ENCODE measurements at places on chromosomes 2 and 18.

DNA sequence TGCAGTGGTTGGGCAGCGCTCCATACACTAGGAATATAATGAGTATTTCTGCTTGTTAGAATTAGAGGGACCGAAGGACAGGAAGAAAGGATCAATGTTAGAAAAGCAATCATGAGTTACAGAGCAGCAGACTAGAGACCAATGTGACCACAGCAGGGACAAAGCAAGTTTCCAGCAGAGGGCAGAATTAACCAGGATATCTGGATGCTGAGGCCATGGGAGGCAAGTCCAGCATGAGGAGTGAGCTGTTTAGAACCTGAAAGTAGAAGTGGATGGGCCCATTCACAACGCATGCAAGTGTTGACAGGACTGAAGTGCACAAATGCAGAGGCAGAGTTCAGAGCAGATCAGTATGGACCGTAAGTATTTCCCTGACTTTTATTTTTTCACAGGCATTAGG lies 910.4 kb upstream of the GYPC start:
- no peak for DNase-seq

DNA sequence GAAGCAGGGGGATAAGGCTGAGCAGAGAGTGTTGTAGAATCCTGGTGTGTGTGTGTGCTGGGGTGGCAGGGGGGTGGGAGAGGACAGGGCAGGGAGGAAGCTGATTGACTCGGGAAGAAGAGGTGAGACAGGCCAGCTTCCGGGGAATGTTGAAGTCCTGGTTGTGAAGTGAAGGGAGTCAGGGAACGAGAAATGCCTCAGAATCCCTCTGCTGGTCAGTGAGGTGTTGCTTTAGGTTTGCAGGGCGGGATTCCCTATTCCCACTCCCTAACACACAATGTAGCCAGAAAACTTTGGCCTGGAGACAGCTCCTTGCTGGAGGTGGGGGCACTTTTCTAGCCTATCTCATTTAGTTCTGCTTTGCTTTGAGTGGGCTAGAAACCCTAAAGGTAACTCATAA lies 265.1 kb downstream of the HAUS1 start:
- DNase-seq = no peak

DNA sequence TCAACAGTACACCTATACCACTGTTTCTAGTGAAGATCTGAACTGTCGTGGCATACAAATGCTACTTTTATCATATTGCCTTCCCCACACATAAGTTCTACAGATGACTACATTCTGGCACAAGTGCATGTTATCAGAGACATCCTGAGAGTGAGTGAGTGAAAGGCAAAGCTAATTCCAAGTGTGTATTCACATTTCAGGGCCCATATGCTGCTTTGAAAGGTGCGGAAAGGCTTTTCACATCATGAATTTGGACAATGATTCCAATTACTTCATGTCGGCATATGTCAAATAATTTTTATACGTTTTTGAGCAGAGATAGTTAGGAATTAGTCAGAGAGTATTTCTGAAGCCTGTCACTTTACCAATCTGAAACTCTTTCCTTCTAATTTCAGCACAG lies 101.7 kb downstream of the GAREM1 start:
- no peak for DNase-seq

- no peak for DNase-seq
Observed at GRCh38 chr2:60267122-60267521, 286.3 kb downstream of the BCL11A start.

GRCh38 chr2:54396107-54396506 lies 60.0 kb upstream of the SPTBN1 start:
- DNase-seq = no peak

GRCh38 chr18:44803019-44803650 lies 122.4 kb downstream of the SETBP1 start:
- DNase-seq = peak; percentile 67

DNA sequence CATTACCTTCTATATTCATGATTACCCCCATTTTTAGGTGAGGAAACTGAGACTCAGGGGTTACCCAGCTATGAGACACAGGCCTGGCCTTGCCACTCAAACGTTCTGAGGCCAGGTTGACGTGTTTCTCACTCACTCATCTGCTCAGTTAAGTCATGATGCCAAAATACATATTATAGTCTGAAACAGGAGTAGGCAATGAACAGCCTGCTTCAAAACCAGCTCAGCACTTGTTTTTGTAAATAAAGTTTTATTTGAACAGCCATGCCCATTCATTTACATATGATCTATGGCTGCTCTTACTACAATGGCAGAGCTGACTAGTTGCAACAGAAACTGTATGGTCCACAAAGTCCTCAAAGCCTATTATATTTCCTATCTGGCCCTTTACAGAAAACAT lies 74.1 kb upstream of the SMAD2 start:
- DNase-seq = no peak
